ENCODE measurements at places on chromosomes 7 and 10.

- DNase-seq = no peak
Measured at GRCh38 chr7:38327637-38328036, 54.2 kb upstream of the TARP start.

GRCh38 chr7:69088185-69088584 is 510.1 kb upstream of the AUTS2 start:
- DNase-seq = no peak

DNA sequence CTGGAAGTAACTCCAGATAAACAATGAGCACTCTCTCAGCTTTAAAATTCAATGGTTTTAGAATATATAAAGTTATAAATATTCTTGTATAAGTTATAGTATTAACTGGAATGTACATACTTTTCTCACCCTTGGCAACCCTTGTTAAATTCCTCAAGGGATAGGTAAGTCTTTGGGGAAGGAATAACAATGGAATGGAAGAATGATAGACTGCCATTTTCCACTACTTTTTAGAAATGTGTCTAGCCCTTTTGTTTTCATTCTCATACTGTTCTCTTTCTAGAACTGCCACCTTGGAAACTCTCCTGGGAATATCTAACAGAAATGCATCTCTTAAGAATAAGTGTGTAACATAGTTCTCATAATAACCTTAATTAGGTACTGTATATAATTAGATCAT is 8.3 kb downstream of the KIF5B start:
- no peak for DNase-seq

DNA sequence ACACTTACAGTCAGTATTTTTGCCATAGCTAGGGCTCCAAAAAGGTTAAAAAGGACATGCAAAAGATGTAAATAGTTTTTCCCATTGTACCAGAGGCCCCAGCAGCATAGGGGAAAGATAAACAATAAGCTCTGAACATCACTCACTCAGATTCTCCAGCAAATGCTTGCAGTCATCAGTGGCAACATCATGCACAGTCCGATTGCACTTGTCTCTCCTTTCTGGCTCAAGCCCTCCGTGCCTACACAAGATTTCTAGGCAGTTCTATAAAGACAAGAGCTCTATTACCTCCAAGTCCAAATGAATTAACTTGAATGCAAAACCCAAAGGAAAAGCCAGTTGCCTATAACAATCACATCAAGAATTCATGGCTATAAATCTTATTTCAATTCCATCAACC is 106.3 kb downstream of the CTTNBP2 start:
- no peak for DNase-seq

DNA sequence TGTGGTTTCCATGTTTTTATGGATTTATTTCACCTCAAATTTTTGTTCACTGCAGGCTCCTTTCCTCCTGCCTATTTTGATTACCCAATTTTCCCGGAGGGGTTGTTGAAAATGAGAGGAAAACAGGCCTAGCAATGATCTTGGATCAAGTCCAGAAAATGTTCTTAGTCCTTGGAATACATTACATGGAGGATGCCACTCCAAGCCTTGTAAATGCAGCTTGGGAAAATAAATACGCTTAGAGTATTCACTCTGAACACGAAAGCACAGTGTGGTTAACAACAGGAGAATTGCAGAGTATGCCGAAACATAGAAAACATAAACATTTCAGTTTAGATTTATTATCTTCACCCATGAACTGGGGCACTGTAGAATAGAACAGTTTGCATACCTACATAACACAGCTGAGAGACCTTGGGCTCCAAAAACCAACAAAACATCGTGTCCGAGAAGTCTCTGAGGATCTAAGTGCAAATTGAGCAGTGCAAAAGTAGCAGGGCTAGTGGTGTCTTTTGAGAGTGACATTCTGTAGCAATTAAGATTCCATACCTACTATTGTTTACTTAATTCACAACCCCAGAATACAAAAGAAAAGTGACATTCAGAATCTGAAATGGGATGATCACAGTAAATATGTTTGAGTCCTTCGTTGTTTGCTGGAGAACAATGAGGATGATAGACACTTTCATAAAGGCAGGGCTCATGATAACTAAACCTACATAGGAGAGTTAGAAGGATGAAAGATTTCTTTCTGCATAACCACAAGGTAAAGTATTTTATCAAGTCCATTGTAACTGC is 7.6 kb upstream of the CD36 start:
- DNase-seq = no peak

GRCh38 chr10:84538036-84538435 is 209.6 kb downstream of the CCSER2 start:
- DNase-seq = no peak

Measured in posterior cingulate gyrus (tissue), 11 donors.